ENCODE measurements at places on chromosomes 11 and 22.

GRCh38 chr11:85694385-85694980 lies 8.5 kb upstream of the CCDC89 start:
- no peak for DNase-seq

- no peak for DNase-seq
Observed at GRCh38 chr22:17266251-17266971, 47.2 kb upstream of the ADA2 start.

GRCh38 chr22:40367342-40367741 lies 3.1 kb upstream of the SGSM3 start:
- no peak for DNase-seq

DNA sequence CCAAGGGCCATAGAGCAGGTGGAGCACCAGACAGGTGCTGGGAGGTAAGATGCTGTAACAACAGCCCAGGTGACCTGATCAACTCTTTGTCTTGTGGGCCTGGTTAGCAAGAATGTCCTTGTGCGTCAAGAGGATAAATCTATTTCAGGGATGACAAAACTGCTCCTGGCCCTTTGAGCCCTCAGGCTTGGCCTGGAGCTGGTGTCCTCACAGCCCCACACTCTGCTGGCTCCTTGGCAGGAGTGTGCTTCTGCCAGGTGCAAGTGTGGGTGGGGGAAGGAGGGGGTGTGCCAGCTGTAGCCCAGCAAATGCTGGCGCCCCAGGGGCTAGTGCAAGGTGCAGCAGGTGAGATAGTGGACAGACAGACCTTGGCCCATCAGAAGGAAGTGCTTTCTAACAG lies 19.5 kb downstream of the AMPD3 start:
- no peak for DNase-seq

GRCh38 chr22:19960491-19961200 lies 19.0 kb upstream of the TXNRD2 start:
- DNase-seq, result no peak

DNA sequence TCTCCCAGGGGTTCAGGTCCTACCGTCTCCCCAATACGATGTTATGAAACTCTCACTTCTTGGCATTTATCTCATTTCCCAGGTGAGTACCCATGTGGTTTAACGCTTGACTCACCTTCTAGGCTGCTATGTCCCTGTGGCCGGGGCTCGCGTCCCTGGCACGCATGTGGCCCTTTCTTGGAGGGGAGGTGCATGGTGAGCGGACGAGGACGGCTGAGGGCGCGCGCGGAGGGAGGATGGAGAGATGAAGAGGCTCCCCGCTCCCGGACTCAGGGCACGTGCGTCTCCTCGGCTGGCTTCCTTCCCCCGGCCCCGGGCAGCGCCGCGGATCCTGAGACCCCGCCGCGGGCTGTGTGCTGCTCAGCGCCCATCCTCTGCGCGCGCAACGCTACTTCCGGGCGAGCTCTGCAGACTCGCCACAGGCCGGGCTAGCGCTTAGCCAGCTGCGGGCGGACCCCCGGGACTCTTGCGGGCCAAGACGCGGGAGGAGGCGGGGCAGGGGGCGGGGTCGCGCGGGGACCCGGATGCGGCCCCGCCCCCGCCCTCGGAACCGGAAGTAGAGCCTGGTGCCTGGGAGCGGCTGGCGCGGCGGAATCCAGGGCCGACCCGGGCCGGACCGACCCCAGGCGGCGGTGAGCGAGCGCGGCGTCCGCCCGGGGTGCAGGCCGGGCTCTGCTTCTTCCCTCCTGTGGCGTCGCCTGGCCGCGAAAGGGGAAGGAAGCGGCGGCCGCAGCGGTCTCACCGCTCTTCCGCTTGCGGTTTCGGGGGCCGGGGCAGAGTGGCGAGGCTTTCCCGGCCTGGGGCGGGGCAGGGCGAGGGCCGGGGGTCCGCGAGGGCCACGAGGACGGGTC lies at the start of gene CTTN:
CTTN (plus strand) TSS at position 547 of the 851 bp plus-strand sequence. CDS start 8,769 bp downstream, outside the sequence.
- no peak for DNase-seq

All from cortex of kidney (tissue), 1 donor.